ENCODE measurements at places on chromosomes 4 and X.
A peak's percentile ranks its signal among the peaks of the same experiment; 100 is the strongest.

DNA sequence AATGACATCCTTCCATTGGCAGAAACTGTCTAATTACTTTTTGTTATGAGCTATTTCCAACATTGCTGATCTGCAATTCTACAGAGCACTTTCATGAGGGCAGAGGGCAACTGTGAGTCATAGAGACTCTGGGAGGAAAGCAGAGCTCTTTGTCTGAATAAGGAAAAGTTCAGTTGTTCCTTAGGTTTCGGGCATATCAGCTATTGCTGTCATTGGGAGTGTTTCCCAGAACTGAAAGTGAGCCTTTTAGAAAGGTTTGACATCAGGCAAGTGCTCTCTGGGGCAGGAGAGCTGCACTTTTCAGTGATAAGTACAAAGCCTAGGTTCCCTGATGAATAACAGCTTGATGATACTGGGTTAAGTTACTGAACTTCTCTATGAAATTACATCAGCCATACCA lies 119.2 kb upstream of the EDNRA start:
- DNase-seq = no peak

GRCh38 chrX:17376431-17377077 lies 1.6 kb downstream of the NHS start:
- no peak for DNase-seq

GRCh38 chr4:101259876-101260275 lies 87.5 kb downstream of the PPP3CA start:
- no peak for DNase-seq

- no peak for DNase-seq
These were observed 176.8 kb downstream of the SCFD2 start for GRCh38 chr4:53189011-53189410.

GRCh38 chr4:112704991-112705845 lies 68.3 kb downstream of the LARP7 start:
- no peak for DNase-seq

GRCh38 chrX:153692611-153693156 lies 5.0 kb downstream of the SLC6A8 start:
- DNase-seq = no peak

DNA sequence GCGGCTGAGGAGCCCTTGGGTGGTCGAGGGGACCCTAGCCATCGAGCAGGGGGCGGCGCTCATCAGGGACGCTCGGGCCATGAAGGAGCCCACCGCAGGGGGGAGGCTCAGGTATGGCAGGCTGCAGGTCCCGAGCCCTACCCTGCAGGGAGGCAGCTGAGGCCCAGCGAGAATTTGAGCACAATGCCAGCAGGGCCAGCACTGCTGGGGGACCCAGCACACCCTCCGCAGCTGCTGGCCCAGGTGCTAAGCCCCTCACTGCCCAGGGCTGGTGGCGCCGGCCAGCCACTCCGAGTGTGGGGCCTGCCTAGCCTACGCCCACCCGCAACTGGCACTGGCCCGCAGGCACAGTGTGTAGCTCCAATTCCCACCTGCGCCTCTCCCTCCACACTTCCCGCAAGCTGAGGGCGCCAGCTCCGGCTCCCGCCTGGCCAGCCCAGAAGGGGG lies 325.4 kb upstream of the FRG1 start:
- DNase-seq = no peak

DNA sequence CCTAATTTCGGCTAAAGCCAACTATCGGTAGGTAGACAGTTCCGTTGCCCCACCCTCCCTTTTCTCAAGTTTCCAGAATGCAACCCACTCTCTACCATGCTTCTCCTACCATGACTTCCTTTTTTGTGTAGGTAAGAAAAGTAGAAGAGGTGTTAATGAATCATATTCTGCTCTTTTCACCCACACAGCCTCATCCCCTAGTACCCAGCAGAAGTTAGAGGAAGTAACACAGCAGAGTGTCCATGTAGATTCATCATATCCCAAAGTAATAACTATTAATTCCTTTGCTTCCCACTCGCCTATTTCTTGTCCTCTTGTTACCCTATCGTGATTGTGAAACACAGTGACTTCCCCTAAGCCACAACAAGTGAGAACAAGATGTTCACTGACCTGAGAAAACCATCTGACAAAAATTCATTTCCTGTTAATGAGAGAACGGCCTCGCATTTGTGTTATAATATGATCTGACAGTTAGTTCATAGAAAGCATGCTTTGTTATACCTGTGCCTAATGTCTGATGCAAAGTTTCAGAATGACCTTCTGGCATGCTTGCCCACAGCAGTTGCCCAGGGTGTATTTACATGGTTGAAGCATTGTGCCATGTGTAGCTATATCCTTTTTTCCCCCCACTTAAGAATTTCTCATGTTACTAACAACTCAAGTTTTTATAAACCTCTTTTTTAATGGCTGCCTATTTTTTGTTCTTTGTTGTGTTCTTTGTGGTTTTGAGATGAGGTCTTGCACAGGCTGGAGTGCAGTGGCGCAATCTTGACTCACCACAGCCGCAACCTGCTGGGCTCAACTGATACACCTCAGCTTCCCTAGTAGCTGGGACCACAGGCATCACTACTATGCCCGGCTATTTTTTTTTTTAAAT lies 185.6 kb downstream of the RAP1GDS1 start:
- peak; percentile 31 for DNase-seq

DNA sequence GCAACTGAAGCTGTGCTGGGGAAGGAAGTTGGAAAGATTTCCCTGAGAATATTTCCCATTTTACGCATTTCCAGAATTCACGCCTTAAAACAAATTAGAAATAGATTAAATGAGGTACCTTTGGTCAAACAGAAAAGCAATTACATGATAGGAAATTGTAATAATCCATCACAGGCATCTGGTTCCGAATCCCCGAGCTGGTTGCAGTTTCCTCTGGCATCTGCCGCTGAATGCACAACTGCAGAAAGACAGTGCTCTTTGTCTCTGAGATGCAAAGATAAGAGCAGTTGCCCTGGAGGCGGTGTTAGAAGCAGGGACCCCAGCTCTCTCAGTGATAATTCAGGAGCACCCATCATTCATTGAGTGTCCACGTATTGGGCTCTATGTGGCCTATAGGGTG lies 224.4 kb downstream of the LDB2 start:
- DNase-seq = no peak

GRCh38 chrX:38754102-38754790 lies 47.0 kb upstream of the MID1IP1 start:
- peak; percentile 2 for DNase-seq

GRCh38 chr4:1249731-1250526 lies 999 bp upstream of the CTBP1 start:
- DNase-seq = peak; percentile 30

GRCh38 chrX:68511255-68511654 lies 12.4 kb downstream of the YIPF6 start:
- no peak for DNase-seq

DNA sequence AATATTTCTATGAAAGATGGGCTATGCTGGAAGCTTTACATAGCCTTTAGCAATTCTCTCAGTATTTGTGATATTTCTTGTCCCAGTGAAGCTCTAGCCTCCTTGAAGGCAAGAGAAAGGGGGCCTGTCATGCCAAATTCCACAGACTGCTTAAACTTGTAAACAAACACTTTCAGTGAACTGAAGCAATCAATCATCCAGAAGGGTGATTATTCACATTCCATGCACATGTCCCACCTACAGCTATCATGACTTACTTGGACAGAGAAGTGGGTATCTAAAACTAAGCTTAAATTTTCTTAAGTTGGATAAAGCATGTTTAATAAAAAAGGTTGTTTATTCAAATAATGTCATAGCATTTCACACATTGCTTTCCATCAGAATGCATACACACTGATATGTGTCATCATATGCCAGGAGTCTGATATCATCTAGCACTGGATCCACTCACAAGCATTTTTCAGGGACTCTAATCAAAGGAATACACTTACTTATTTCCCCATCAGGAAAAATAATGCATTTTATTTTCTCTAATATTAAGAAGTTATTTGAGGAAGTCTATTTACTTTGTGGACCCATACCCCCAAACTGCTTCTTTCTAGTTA lies 1.2 kb upstream of the FSTL5 start:
- DNase-seq = no peak

- DNase-seq = no peak
These were observed 301.6 kb downstream of the NAF1 start for GRCh38 chr4:162865102-162865501.

GRCh38 chrX:11346121-11346682 lies 53.0 kb downstream of the AMELX start:
- DNase-seq = no peak

DNA sequence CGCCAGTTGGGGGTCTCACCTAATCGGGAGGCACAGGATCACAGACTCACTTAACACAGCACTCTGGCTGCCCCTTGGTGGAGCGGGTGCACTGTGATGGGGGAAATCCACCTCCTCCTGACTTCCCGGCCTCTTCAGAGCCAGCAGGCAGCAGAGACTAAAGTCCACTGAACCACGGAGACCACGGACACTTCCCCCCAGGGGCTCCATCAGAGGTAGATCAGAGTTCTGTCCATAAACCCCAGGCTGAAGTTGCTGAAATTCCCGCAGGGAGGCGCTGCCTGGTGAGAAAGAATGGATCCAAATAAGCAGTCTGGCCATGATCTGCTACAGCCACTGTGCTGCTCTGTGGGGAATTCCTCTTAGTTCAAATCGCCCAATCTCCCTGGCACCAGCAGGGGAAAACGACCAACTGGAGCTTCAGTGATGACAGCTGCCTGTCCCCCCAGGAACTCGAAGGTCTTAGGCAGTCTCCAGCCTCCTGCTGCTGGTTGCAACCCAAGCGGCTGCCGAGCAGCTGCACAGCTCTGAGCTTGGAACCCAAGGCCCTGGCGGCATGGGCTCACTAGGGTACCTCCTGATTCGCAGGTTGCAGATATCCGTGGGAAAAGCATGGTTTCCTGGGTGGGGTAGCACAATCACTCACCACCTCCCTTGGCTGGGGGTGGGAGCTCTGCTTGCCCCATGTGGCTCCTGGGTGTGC lies 106.9 kb upstream of the DCAF12L2 start:
- DNase-seq = no peak

- no peak for DNase-seq
These were observed 97.7 kb downstream of the NFKB1 start for GRCh38 chr4:102598762-102599374.

DNA sequence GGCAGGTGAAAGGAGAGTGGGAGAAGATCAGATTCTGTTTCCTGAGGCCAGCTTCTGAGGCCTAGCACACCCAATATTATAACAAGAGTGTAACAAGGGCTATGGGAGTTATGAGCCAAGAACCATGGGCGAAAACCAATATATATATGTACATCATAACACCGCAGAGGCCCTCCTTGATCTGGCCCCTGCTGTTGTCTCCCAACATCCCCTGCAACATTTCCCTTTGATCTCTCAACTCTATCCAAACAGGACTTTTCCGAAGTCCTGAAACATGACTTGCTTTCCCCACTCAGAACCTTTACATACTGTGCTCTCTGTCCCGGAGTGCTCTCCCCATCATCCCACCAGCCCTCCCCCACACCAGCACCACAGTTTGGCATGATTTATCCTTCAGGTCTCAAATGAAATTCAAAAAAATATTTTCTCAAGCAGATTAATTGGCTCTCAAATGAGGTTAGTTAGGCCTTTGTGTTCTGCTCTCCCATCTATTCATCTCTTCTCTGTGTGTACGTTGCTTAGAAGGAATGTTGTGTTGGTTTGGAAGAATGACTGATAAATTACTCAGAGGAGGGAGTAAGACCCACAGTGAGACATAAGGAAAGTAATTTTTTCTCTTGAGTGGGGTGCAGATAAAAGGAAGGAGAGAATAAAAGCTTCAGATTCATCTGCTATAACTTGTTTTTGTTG lies 58.1 kb upstream of the SMIM10 start:
- DNase-seq = no peak

GRCh38 chr4:165864271-165864670 lies 8.8 kb upstream of the TLL1 start:
- no peak for DNase-seq

GRCh38 chr4:10647846-10648245 lies 36.7 kb downstream of the CLNK start:
- no peak for DNase-seq

DNA sequence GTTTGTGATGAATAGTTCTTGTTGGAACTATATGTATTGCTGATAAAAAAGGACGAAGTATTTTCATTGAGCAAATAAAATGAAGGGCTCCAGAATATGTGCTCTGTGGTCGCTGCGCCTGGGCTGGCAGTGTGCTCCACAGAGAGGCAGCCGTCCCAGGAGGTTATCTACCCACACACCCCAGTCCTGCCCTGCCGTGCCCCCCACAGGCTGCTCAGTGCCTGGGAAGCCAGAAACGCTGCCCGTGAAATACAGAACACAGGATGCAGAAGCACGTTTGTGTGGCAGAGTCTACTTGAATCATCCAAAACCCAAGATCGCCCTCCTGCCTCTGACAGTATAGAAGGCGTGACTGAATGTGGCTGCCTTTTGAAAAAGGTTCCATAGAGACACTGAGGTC lies 1.4 kb downstream of the CLDN22 start:
- DNase-seq = no peak

GRCh38 chr4:9932771-9933170 lies 88.5 kb downstream of the SLC2A9 start:
- DNase-seq = no peak

DNA sequence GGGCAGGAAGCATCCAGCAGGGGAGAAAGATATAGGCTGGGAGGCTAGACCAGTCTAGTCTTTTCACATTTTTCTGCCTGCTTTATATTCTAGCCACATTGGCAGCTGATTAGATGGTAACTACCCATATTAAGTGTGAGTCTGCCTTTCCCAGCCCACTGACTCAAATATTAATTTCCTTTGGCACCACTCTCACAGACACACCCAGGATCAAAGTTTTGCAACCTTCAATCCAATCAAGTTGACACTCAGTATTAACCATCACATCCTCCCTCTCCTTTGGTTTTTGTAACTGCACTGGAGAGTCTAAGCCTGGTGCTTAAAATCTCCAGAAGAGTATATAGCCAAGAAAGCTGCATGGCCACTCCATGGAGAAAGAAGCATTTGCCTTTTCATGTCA lies 560.4 kb downstream of the GRXCR1 start:
- DNase-seq = no peak

DNA sequence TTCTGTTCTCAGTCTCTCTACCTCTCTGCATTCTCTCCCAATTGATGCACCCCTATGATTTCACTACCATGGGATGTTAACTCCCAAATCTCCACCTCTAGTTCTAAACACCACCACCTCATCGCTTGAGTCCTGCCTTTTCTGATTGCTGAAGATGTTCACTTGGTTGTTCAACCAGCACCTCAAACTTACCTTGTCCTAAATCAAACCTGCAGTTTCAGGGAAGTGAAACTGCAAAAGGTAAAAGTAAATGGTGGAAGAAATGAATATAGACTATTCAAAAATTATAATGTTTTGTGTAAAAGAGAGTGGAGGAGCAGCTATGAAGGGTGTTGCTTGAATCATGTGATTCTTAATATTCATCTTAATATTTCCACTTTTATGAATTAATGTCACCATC lies 91.0 kb downstream of the PDE5A start:
- DNase-seq = no peak
